ENCODE measurements at places on chromosomes 1 and 21.

GRCh38 chr1:81559662-81560350 lies 240.9 kb upstream of the ADGRL2 start:
- DNase-seq, result no peak

- DNase-seq, result no peak
Observed at GRCh38 chr1:237239248-237239647, 197.3 kb downstream of the RYR2 start.

DNA sequence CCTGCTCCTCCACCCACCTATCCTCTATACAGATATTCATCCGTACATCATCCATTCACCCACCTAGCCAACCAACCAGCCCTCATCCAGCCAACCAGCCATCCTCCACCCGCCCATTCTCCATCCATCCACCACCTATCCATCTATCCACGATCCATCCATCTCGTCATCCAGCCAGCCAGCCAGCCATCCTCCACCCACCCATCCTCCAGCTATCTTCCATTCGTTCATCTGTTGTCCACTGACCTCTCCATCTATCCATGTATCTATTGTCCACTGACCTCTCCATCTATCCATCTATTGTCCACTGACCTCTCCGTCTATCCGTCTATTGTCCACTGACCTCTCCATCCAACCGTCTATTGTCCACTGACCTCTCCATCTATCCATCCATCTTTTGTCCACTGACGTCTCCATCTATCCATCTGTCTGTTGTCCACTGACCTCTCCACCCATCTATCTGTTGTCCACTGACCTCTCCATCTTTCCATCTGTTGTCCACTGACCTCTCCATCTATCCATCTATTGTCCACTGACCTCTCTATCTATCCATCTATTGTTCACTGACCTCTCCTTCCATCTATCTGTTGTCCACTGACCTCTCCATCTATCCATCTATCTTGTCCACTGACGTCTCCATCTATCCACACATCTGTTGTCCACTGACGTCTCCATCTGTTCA lies 47.6 kb downstream of the FAAP20 start:
- DNase-seq, result no peak

DNA sequence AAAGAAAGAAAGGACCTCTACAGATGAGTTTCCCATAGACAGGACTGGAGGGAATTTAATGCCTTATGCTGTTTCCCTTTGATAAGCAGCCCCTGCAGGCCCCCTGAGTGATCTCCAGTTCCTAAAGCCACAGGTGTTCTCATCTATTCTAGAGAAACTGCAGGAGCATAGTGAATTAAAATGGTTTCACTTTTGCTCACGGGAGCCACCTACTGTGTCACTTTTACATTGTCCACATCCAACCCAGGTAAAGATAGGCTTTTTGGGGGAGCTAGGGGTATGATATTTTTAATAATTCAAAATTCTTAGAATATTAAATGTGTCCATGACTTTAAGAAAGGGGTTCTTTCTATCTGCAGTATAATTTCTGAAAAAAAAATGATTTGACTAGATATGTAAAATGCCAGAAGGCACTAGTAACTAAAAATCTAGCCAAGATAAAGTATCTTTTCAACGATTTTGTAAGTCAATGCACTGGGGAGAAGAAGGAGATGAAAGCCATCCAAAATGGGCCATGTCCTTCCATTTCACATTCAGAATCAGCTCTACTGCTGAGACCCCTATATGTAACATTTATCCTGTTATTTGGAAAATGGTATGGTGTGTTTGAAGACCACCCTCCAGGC lies 267.3 kb upstream of the DUSP10 start:
- peak; percentile 23 for DNase-seq

GRCh38 chr1:248840946-248841345 lies 2.9 kb downstream of the ZNF672 start:
- no peak for DNase-seq

- no peak for DNase-seq
Observed at GRCh38 chr1:35640380-35641232, 720 bp downstream of the PSMB2 start.

GRCh38 chr1:61135291-61135690 lies 52.9 kb downstream of the NFIA start:
- DNase-seq, result no peak

DNA sequence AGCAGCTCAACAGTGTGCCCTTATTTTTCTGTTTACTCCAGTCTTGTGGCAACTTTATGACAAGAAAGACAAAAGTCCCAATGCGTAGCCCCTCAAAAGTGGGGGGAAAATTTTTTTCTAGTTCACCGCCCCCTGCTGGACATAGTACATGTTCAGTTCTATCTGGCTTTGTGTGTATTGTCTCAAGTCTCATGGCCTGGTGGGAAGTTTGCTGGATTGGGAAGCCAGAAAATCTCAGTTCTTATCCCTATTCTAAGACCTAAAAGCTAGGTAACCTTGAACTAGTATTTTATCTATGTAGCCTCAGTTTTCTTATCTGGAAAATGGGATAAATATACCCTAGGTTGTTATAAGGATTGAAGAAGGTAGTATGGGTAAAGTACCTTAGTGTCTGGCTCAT lies 55.8 kb upstream of the LDLRAP1 start:
- DNase-seq, result peak; percentile 42

- DNase-seq, result no peak
Observed at GRCh38 chr1:202252271-202252670, 58.7 kb downstream of the LGR6 start.

GRCh38 chr1:170303034-170303433 lies 157.3 kb downstream of the NTMT2 start:
- DNase-seq, result no peak

DNA sequence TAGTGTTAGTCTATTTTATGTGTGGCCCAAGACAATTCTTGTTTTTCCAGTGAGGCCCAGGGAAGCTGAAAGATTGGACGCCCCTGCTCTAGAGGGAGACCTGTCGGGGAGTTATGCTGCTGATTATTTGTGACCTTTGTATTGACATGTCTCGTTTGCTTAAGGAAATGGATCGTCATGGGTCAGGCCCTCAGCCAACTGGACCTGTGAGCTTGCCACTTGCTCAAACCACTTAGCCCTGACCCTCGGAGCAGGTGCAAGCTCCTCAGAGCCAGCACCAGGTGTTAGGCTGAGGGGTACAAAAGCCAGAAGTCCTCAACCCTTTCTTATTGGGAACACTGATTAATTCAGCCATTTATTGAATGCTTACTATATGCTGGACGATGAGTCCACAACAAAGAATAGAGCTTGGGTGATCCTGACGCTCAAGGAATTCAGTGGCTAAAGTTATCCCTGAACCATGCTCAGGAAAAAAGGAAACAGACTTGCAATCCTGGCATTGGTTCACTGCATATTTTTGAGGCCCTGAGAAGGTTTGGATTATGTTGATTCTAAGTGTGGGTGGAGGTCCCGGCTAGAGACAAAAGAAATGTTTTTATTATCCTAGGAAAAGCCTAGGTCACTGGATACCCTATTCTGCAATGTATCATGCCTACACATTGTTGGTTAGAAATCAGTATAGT lies 19.0 kb downstream of the TGFB2 start:
- DNase-seq, result no peak

GRCh38 chr1:18886003-18886335 lies 16.4 kb downstream of the ALDH4A1 start:
- no peak for DNase-seq

- no peak for DNase-seq
Observed at GRCh38 chr1:223794136-223794880, 51.4 kb downstream of the TP53BP2 start.

DNA sequence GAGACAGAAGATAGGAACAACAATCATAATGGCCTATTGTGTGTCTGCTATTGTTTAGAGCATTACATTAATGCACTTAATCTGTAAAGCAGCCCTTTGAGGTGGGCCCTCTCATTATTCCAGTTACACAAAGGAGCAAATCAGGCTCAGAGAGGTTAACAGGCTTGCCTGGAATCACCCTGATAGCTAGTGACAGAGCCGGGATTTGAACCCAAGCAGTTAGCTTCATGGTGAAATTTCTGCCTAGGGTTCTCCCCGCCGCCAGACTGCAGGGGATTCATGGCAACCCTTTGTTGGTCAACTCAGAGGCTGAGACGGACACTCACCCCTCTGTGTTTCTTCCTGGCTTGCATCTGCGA lies 7.1 kb downstream of the HEYL start:
- no peak for DNase-seq

DNA sequence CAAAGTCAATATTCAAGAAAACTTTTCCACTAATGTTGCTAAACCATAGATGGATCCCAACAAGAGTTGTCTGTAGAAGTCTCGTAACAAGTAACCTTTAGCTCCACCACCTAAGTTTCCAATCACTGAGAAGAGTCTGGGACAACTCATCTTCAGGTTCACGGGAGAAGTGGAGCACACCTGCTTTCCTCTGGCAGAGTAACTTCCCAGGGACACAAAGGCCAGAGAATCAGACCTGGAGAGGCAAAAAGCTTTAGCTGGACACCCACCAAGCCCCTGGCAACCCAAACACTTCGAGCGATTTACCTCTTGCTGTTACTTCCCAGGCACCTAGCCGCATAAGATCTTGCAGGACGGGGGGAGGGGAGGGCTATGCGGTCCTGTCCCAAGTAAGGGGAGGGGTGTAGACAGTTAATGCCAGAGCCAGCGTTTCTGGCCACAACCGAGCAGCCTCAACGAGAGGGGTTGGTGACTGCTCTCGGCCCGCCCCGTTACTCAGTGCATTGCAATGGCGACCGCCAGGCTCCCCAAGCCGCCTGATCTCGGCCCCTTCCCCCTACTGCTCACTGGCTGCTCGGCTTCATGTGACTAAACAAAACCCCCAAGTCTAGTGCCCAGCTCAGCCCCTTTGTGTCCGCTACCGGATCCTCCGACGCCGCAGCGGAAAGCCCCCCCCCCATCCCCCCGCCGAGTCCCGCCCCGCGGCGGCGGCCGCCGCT lies 709 bp downstream of the ZNF644 start:
- DNase-seq, result peak; percentile 64

DNA sequence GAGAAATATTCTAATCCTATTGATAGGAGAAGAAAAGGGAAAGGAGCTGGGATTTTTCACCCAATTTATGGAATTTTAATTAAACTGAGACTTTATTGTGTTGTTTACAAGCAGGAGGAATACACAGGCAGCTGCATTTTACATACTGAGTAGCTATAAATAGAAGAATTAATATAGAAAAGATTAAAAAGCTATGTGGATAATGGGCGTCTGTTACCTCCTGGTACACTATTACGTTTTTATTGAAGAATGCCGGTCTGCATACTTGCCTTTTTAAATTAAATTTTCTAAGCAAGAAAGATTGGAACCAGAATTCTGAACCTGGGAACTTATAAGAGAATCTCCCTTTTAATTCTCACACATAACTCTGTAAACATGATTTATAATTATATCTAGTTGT lies 52.1 kb upstream of the CACHD1 start:
- DNase-seq, result no peak

DNA sequence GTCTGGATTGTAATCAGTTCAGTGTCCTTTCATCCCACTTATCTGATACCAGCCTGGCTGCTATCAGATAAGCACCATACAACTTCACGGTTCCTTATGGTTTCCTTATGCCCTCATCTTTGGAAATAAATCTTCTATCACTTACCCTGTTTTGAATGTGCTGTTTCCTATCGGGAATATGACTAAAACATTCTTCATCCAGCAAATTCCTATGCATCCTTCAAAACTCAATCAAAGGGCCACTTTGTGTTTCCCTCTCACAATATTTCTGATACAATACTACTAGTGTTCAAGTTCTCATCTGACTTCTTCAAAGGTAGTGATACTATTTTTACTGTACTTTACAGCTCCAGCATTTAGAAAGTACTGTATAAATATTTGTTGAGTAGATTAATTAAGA lies 513.2 kb downstream of the OMA1 start:
- no peak for DNase-seq

GRCh38 chr1:58434181-58434580 lies 112.3 kb downstream of the OMA1 start:
- no peak for DNase-seq

GRCh38 chr21:15774590-15774989 lies 44.8 kb downstream of the USP25 start:
- DNase-seq, result no peak

DNA sequence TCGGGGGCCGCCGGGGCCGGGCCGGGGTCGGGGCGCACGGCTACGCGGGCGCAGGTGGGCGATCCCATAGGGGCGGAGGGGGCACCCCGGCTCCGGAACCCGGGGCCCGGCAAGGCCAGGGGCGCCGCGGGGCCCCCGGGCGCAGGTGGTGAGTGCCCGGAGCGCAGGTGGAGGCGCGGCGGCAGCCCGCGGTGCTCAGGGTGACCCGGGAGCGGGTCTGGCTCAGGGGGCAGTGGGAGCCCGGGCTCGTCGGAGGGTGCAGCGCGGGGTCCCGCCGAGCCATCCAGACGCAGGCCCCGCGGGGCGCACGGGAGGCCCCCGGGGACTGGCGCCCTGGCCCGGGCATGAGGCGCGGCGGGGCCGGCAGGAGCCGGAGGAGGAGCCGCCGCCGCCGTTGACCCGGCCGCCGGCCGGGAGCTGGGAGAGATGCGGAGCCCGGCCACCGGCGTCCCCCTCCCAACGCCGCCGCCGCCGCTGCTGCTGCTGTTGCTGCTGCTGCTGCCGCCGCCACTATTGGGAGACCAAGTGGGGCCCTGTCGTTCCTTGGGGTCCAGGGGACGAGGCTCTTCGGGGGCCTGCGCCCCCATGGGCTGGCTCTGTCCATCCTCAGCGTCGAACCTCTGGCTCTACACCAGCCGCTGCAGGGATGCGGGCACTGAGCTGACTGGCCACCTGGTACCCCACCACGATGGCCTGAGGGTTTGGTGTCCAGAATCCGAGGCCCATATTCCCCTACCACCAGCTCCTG lies 489 bp downstream of the CELSR2 start:
- no peak for DNase-seq

GRCh38 chr21:41699311-41699710 lies 67.5 kb downstream of the RIPK4 start:
- no peak for DNase-seq
